Fibroblast of pulmonary artery (primary cell): ENCODE measurements at places on chromosomes 1 and 21.

GRCh38 chr1:115280064-115280463 is 58.0 kb downstream of the NGF start:
- no peak for DNase-seq

GRCh38 chr1:203480084-203480483 is 4.5 kb downstream of the PRELP start:
- DNase-seq = peak; percentile 80

DNA sequence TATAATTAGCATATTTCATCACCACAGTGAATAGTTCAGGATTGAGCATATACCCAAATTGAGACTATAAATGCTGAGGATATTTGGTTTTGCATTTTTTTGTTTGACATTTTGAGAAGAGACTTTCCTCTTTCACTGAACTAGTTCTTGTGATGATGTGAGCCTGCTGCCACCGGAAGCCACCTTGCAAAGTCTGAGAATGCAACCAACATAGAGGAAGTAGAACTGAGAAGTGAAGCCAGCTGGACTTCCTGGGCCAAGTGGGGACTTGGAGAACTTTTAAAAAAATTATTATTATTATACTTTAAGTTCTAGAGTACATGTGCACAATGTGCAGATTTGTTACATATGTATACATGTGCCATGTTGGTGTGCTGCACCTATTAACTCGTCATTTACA is 102.3 kb downstream of the RPE65 start:
- DNase-seq = no peak

DNA sequence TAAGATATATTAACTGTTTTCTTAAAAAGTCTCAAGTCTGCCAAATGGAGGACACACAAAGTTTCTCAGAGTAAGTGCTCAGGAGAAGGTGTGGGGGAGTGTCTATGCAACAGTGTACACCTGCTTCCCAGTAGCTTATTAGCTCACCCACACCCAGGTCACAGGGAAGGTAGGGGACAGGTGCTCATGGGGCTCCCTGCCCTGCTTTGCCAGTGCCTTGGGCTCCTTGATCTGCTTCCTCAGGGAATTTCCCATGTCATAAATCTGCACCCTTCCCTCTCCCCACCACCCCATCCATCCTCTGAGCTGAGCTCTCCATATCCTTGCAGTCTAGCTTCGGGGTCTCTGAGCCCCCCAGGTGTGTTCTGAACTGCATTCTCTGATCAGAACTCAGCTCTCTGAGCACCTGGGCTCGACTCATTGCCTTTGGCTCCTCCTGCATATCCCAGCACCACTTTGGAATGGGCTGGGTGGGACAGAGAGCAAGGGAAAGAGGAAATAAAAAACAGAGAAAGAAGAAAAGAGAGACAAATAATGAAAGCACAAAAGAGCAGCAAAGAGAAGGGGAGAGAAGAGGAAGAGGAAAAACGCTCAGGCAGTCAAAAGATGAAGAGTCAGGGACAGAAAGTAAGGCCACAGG is 87.0 kb upstream of the ATP1B1 start:
- DNase-seq = no peak

GRCh38 chr21:45074818-45075595 is 627 bp downstream of the ADARB1 start:
- peak; percentile 15 for DNase-seq

GRCh38 chr1:11037740-11038182 is 9.3 kb downstream of the MASP2 start:
- peak; percentile 91 for DNase-seq

GRCh38 chr1:172144445-172145061 is 275.9 kb upstream of the C1orf105 start:
- peak; percentile 97 for DNase-seq

GRCh38 chr1:6653436-6654290 is 29.0 kb downstream of the THAP3 start:
- DNase-seq = no peak

DNA sequence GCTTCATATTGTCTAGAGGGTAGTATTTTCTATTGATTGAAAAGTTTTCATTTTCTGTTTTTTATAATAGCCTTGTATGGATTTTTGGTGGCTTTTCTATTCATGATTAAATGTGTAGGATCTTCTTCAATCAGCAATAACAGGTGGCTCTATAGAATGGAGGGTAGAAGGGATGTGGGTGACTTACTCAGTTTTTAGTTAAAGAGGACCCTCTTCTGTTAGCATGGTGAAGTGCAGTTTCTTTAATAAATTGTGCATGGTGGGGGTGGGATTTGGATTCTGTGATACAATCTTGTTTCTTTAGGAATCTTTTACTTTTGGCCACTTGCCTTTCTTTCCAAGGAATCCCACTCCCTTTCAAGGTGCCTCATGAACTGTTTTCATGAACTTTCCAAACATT is 64.7 kb downstream of the SLC35A3 start:
- DNase-seq = peak; percentile 67

GRCh38 chr1:10236405-10237156 is 26.2 kb downstream of the KIF1B start:
- DNase-seq = no peak

DNA sequence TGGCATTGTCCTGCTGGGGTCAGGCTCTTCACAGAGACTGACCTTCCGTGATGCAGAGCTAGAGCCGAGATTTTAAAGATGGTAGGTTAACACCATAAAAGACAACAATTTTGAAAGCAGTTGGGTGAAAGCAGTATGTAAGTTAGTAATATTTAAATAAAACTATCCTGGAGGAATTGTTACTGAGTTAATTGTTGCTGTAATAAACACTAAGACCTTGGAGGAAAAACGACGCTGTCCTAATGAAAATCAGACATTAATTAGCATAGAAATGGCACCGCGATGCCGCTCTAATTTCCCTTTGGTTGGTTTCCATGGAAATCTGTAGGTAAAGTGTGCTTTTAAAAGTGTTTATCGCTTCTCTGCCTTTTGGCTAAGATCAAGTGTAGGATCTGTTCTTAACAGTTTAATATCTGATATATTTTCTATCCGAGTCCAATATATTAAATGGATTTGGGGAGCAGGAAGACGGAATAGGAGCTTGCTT is 745 bp upstream of the ANP32E start:
- DNase-seq = no peak

DNA sequence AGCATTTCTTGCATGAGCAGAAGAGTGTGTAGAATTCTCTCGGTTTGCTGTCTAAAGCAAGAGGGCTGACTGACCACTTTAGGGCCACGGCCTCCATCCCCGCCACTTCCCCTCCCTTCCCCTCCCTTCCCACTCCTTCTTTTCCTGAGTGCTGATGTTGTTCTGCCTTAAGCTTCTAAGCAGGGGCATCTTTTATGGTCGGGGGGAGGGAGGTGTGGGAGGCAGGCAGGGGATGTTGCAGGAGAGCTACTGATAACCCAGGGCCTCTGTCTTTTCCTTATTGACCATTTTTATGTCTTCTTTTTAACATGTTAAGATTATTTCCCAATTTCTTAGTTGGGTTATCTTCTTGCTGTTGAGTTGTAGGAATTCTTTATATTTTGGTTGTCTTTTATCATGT is 15.1 kb downstream of the USP25 start:
- DNase-seq = no peak

DNA sequence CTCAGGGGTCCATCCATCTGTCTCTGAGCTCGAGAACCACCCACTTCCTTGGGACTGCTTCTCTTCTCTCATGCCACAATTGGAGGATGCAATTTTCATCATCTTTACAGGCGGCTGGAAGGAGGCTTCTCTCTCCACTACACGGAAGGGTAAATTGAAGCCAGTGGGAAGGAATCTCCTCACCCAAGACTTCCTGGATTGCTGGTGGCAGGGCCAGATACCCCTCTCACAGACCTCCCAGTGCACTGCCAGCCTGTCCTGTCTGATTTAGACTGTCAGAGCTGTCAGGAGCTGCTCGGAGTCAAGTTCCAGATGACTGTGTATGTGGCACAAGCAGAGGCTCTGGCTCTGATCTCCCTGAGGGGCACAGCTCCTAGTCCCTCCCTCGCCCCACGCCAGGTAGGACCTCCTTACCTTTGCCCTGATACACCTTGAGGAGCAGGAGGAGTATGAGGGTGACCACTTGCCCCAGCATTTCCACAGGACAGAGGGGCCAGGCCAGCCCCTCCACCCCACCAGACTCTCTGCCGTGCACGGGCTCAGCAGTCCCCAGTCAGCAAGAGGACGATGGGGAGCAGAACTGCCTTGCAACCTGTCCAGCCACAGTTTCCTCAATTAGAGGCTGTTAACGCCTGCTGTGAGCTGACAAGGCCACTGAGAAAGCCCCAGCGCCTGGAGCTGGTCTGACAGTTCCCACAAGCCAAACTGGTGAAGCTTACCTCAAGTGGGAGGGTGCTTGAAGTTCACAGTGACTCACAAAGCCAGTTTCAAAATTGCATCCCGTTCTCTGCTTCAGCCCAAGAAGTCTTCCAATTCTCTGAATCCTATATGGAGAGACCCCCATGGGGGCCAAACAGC is at the start of gene CD244:
Gene CD244 (minus strand): TSS at position 685 of the 858 bp plus-strand sequence. CDS start 210 bp downstream, at position 475.
- DNase-seq = peak; percentile 38

DNA sequence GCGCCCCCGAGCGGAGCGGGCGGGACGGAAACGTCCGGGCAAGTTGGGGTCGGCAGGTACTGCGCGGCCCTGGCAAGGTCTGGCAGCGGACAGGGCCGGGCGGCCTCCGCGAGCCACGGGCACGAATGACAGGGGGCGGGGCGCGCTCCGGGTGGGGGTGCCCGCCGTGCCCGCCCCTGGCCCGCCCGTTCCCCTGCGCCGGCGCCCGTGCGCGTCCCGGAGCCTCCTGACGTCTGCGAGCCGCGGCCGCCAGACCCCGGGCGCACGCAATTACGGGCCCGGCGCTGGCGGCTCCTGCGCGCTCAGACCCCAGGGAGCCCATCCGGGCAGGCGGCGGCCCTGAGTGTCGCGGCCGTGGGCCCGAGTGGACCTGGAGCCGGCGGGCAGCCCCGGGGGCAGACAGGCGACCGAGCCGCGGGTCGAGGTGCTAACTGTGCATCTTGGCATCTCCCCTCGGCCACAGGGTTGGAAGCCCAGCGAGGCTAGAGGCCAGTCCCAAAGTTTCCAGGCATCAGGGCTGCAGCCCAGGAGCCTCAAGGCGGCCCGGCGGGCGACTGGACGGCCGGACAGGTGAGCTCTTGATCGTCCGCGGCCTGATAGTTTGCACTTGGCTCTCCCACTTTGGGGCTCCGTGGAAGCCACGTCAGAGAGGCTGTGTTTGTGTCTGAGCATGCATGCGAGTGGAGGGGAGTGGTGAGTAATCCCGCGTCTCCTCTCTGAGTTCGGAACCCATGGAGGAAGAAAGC is 918 bp downstream of the MIB2 start:
- DNase-seq = peak; percentile 30

GRCh38 chr1:23500466-23500865 is 16.5 kb upstream of the ASAP3 start:
- DNase-seq = no peak

DNA sequence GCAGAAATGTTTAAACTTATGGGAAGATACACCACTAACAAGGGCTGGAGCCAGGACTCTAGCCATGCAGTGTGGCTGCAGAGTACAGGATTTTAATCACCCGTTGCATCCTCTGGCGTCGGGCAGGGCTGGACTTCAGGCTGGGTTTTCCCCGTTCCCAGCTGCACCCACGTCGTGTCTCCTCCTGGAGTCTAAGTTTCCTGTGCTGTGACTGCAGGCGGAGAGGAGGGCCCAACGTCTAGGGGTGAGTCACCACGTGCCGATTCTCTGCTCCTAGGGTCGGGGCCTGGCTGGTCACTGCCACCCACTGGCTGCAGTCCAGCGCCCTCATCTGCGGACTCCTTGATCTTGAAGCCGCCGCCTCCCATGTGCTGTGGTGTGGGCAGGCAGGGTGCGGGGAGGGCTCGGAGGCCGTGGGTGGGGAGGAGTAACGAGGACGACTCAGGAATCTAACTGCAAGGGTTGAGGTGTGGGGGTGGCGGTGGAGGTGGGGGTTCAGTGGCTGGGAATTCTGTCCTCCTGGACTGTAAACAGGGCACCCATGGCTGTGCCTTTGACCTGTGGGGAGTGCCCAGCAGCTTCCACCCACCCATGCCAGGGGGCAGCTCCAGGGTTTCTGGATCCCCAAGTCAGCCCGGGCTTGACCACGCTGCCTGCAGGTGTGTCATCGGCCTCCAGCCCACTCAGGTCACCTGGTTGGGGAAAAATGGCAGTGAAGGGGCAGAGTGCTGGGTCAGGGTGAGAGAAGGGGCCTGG is 77.8 kb downstream of the ALPL start:
- peak; percentile 84 for DNase-seq

GRCh38 chr1:36652011-36652410 is 169.3 kb upstream of the CSF3R start:
- DNase-seq = no peak

GRCh38 chr21:37606549-37606948 is 240.0 kb downstream of the DYRK1A start:
- DNase-seq = no peak

GRCh38 chr1:192538407-192539296 is 36.9 kb upstream of the RGS1 start:
- DNase-seq = no peak

DNA sequence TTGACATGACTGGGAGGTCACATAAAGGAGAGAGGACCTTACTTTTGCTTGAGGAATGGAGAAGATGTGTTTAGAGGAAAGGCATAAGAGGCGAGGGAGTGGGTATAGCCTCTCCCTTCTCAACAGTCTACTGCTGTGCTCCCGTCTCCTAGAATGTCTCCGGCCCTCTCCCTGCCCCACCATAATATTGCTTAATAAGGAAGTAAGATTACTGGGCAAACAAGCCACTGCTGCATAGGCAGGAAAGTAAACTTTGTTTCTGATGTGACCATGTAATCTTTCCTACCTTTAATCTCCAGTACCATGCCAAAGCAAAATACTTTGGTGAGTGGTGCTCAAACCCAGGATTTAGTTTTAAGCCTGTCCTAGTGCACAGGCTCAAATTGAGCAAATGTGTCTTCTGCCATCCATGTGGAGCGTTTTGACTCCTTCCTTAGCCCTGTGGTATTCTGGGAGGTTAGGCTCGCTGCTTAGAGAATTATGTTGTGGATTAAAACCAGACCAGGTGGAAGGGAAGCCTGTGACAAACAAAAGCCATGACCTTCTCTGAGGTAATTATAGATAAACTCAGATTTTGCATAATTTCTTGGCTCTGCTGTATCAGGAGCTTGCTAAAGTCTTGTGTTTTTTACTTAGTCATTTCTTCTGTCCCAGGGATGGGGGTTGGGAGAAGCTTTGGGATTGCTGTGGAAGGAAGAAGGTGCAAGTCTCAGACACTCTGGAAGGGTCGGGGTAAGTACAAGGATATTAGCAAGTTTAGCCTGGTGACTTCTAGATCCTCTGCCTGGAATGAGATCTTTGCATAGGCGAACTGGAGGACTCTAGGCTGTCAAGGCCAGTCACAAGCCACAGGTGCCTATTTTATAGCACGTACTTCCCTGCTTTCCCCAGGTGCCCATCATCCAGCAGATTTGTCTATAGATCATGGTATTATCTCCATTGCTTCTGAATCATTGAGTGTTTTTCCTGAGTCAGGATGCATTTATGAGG is 34.5 kb upstream of the DIPK1A start:
- DNase-seq = peak; percentile 22

GRCh38 chr1:89363638-89364536 is at the start of gene GBP6:
TSS of gene GBP6 (plus strand) at chr1:89364059. CDS start at chr1:89368552, 4,493 bp downstream.
- no peak for DNase-seq

DNA sequence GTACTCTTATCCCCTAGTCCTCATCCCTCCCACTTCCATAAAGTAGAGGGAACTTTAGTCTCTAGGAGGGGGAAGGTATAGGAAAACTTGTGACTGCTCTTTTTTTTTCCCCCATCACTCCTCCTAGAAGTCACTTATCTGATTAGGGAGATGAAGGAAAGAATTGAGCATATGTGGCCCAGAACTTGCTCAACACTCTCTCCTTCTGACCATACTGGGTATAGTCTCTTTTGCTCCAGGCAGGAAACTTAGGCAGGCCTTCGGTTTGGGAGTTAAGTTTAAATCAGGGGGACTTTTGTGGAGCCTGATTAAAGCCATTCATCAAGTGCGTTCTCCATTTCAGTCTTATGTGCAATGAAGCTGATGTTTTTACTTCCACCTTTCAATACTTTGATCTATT is 5.8 kb downstream of the UBE2U start:
- DNase-seq = peak; percentile 21
